ENCODE measurements at places on chromosomes 12 and 14.

- no peak for DNase-seq
Observed at GRCh38 chr14:87837296-87837695, 155.7 kb downstream of the GALC start.

DNA sequence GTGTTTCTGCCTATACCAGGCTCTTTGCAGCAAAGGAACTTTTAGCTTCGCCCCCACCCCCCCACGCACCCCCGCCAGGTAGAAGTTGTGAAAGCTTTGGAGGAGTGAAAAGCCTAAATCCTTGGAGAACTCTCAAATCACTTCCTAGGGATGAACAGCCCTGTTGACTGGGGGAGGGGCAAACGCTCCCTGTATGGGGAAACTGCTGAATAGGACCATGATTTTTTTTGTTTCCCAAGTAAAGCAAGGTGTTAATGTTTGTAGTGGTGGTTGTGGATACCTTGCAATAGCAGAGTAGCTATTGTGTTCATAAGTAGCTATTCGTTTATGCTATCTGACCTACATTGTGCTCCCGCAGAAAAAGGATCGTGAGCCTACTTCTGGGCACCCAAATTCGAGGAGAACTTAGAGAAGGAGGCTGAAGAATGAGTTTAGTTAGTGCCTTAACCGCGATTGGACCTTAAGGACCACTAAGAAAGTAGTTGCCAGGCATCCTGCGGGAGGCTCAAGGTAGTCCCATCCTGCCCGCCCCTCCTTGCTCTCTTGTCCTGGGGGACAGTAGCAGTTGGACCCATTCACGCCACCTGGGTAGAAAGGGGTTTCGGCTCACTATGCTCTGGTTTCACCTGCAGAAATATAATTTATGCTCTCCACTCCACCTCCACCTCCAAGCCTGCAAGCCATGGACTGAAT, 901 bp upstream of the NFKBIA start:
- no peak for DNase-seq

DNA sequence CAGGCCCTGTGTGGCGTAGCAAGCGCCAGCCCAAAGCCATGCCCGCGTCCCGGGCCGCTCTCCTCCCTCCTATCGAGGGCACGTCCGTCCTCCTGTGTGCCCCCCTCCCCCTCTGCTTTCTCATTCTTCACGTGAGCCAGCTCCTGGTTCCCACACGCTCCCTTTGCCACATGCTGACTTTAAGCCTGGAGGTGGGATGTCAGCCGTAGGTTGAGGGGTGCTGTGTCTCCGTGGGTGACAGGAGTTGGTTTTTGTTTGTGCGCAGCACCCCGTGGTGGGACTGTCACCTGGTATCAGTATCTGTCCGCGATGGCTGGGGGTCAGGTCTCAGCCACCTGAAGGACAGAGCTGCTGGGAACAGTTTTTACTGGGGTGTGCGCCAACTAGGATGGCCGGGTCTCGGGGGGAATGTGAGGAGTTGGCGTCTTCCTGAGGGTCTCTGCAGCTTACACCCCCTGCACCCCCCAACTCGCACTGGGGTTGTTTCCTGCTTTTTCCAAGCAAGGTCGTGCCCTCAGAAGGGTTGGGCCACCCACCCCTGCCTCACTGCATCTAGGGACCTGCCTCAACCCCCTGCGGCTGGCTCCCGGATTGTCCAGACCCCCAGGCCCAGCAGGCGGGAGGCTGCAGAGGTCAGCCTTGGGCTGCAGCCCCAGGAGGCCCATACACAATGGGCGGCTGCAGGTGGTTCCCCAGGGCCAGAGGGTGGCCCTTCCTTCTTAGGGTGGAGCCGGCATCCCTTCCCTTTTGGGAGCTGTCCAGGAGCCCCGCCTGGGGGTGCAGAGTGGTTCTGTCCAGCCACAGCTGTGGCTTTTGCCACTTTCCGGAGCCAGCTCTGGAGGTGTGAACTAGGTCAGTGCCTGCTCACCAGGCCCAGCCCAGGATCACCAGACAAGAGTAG, 7.3 kb downstream of the ULK1 start:
- DNase-seq, result no peak

DNA sequence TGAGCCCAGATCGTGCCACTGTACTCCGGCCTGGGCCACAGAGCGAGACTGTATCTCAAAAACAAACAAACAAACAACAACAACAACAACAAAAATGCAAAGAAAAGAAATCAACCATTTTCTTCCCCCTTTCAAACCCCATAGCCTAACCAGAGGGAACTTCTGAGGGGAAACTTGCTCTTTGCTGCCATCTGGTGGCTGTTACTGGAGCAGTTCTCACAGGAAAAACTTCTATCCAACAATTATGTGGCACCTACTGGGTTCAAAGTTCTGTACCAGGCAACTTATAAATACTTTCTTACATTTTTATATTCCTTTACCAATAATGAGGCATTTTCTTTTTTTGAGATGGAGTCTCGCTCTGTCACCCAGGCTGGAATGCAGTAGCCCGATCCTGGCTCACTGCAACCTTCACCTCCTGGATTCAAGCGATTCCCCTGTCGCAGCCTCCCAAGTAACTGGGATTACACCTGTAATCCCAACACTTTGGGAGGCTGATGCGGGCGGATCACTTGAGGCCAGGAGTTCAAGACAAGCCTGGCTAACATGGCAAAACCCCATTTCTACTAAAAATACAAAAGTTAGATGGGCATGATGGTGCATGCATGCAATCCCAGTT, 50.9 kb upstream of the BICDL1 start:
- peak; percentile 31 for DNase-seq

GRCh38 chr14:54354096-54354495, 42.7 kb upstream of the CDKN3 start:
- no peak for DNase-seq

DNA sequence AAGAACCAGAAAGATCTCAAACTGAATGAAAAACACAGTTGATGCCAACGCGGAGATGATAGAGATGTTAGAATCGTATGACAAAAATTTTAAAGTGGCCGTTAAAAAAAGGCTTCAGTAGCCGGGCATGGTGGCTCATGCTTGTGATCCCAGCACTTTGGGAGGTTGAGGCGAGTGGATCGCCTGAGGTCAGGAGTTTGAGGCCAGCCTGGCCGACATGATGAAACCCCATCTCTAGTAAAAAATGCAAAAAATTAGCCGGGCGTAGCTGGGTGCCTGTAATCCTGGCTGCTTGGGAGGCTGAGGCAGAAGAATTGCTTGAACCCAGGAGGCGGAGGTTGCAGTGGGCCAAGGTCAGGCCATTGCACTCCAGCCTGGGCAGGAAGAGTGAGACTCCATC, 5.4 kb upstream of the ACVRL1 start:
- DNase-seq, result no peak

DNA sequence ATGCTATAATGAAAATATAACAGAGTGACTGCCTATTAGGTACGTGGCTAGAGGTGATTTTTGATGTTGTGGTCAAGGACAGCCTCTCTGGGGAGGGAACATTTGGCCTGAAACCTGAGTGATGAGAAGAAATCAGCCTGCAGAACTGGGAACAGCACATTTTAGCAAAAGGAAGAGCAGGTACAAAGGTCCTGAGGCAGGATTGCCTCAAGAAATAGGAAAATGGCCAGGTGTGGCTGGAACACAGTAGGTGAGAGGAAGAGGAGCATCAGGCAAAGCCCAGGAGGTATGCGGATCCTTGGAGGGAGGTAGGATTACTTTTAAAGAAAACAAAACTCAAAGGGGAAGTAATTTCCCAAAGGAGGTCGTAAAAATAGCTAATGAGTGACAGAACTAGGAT, 582.9 kb downstream of the MED13L start:
- no peak for DNase-seq

DNA sequence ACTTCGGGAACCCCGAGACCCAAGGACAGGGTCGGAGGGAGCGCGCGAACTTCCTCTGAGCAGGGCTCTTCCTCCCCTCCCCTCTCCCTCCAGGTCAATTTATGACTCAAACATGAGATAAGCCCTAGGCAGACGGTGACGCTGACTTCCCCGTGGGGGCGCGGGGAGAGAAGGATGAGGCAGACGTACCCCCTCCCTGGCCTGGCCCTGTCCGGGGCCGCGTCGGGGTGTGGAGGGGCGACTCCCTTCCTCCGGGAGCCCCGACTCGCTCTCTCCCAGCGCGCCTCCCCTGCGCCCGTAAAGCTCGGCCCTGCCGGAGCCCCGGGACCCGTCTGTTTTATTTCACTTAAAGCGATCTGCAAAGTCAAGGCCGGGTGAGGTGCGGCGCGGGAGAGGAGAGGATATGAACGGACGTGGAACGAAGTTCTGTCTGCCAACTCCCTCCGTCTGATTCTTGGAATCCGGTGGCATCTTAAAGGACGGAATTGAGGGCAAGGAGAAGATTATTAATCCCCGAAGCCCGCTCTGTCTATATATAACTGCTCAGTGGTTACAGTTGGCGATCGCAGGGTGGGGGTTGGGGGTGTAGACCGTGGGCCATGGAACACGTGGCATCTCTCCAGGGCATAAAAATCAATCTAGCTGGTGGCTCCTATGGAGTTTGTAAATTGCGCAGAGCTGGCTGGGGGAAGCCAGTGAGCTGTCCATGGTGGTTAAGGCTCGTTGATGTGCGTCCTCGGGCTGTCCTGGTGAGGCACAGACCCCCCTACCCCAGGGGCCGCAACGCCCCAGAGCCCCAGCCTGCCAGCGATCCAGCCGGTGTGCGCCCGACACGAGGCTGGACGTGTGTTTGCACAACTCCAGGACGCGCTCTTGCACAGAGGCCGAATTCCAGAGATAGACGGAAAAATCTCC, 2.9 kb upstream of the PTHLH start:
- DNase-seq, result no peak

- DNase-seq, result no peak
Observed at GRCh38 chr12:42698213-42698612, 108.7 kb upstream of the PRICKLE1 start.

DNA sequence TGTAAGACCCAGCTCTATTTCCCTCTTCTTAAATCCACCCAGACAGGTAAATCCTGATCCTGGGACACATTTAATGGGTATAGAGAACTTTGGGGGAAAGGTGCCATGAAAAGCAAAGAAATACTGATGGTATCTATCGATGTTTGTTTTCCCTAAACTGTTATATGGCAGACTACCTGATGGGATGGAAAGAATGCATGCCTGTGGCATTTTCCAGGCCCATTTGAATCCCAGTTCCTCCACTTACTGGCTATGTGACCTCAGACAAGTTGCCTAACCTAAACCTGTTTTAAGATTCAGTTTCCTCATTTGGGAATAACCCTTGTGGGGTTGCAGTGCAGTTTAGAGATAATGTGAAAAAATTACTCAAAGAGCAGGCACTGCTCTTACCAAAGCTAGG, 404.5 kb downstream of the FUT8 start:
- DNase-seq, result no peak

DNA sequence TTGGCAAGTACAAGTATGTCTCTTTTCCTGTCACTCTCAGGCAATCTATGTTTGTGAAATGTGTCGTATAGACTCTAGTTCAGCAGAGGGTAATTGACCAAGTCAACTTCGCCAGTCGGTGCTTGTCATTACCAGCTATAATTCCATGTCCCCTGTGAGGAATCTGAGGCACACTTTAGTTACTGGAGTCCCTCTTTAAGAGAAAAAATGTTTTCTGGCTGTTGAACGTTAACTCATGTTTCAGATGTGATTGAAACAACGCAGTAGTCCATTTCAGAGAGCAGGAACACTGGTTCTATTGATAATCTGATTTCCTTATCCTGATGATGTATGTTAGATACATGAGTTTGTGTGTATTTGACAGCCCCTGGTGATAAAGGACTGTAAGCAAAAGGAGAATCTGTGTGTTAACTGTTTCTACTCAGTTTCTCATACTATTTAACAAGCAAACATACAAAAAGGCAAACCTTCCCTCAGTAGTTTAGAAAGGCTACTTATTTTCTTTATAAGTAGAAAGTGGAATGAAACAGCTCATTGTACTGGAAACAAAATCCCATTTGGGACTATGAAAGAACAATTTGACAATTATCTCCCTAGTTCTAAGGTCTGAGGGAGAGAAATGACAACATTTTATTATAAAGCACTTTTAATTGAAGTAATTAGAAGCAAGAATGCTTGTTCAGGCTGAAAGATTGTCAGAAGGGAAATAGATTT, 161.1 kb upstream of the TRHDE start:
- no peak for DNase-seq

DNA sequence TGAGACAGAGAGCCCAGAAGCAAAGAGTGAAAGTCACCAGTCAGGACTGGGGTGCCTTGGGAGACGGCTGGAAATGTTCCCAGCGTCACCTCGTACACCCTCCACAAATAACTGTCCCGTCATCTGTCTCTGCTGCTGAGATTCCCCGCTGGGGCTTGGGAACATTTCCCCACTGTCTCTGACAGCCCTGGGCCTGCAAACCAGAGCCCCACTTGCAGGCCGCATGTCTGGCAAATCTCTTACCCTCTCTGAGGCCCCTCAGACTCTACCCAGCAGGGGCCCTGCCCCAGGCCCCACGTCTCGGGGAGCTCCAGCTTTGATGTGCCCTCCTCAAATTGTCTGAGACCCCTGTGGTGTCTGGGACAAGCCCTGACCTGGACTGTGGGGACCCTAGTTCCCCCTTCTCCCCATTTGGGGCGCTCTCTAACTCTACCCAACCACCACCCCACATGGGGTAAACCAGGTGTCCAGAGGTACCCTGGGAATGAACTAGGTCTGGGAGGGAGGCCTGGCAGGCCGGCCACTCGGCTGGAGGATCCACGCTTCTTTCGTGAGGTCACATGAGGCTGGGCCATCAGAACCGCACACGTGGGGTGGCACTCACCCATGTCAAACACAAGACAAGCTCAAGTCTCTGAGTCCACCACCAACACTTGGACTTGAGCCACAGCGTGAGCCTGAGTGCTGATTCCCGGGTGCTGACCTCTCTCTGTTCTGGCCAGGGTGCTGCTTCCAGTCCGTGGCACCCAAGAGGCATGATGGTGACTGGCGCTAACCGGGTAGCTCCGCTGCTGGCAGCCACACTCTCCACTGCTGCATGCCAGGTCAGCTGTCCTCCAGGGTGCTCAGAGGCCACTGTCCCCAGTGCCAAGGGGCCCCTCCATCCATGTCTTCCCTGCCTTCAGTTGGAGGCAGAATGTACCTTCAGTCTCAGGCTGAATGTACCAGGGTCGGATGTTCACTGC, 59.8 kb downstream of the DIO3 start:
- DNase-seq, result no peak

DNA sequence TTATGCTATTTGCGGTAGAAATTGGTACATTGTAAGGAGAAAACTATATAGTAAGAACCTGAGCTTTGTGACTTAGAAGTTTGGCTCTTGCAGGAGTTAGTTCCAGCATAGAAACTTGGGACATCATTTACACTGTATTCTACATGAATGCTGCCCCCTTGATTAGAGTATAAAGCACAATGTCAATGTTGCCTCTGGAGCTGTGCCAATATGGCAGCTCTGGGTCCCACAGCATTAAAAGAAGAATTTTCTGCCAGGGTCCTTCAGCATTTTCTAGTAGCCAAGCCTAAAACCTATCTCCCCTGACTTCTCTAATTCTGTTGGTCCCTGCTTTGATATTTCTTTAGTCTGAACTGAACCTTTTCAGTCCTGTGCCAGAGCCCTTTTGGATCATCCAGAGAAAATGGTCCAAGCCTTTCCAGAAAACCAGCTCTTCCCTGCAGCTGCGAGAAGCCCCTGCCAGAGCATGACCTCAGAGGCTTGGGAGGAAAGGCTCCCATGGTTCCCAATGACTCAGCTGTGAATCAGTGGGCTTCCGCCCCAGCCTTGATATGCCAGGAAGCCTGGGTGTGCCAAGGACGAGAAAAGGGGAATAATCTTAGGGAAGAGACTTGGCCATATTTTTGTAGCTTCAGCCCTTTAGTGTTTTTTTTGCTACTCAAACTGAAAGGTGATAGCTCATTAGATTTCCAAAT, 43.2 kb downstream of the PLEKHG7 start:
- DNase-seq, result no peak

Measured in NCI-H187 (cell line).